ENCODE measurements at places on chromosomes 3 and 15.

GRCh38 chr15:90003736-90004135 is 2.6 kb downstream of the ZNF710 start:
- DNase-seq, result no peak

DNA sequence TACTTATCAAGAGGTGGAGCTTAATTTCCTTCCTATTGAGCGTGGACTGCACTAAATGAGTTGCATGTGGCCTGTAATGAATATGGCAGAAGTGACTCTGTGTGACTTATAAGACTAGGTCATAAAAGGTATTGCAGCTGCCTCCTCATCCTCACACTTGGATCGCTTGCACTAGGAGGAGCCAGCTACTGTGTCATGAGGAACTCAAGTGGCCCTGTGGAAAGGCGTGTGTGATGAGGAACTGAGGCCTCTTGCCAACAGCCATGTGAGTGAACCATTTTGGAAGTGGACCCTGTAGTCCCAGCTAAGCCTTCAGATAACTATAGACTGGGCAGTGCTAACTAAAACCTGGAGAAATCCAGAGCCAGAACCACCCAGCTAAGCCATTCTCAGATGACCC is 7.1 kb upstream of the SLC30A4 start:
- no peak for DNase-seq

DNA sequence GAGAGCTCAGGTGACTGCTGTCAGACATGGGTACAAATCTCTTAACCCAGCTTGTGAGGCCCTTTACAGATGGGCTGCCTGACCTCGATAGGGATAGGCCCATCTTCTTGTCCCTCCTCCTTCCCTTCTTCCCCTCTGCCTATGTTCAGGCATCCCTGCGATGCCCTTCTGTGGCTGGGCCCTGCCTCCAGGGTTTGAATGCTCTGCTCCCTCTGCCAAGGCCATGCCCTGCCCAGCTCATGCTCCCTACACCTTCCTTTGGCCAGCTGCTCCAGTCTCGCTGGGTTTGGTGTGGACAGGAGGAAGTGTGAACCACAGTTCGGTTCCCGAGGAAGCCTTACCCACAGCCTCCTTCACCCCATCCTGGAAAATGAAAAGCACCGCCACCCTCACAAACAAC is 4.3 kb downstream of the FYCO1 start:
- DNase-seq, result no peak

- DNase-seq, result peak; percentile 94
Measured at GRCh38 chr15:95132774-95133173, 901.4 kb downstream of the MCTP2 start.

- no peak for DNase-seq
Measured at GRCh38 chr3:49484471-49484870, 14.4 kb downstream of the DAG1 start.

GRCh38 chr3:82088749-82089148 is 327.3 kb upstream of the GBE1 start:
- no peak for DNase-seq

- no peak for DNase-seq
Measured at GRCh38 chr3:53155760-53156159, 5.2 kb upstream of the PRKCD start.

DNA sequence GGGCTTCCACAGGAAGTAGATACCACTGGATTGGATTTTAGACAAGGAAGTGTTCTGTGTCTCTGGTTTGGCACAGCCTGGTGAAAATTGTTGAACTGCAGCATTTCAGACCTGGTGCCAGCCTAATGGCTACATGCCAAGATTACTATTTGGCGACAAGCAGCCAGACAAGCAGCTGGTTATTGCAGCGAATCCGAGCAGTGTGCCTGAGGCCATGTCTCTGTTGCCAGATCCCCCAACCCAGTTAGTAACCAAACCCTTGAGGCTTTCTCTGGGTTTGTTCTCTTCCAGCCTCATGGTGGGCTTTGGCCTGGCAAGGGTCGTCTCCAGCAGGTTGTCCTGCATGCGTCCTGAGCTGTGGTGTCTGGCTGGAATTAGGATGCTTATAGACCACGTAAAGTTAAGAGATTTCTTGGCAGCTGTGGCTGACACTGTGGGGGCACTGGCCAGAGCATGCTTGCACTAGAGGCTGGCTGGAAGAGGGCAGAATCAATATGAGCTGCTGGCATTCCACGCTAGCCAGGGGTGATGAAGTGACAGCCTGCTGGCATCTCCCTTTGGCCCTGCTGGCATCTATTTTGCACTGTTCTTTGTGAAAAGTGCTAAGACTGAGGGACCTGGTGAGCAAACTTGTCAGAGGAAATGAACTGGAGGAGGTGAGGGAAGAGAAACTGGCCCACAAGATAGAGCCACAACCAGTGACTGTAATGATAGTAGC is 172.6 kb downstream of the RBMS3 start:
- no peak for DNase-seq

- DNase-seq, result no peak
Measured at GRCh38 chr15:92611995-92612745, 43.4 kb downstream of the FAM174B start.

- DNase-seq, result no peak
Measured at GRCh38 chr3:72582211-72582878, 265.9 kb downstream of the SHQ1 start.

DNA sequence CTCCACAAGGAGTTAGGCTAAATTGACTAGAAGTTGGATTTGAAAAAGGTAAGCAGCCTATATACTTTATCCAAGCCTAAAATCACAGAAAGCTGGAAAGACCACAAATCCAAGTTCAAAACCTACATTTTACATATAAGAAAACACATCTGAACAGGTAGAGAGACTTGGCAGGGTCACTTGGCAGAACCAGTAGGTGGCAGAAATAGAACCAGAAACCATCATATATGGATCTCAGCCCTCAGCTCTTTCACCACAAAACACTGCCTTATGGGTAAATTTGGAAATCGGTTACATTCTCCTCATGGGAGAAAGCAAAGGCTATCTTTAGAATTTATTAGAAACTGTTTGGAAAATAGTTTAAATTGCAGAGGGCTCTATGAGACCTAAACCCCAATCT is 44.2 kb downstream of the MKRN2 start:
- DNase-seq, result no peak

- DNase-seq, result no peak
Measured at GRCh38 chr3:86774082-86774691, 216.8 kb downstream of the VGLL3 start.

DNA sequence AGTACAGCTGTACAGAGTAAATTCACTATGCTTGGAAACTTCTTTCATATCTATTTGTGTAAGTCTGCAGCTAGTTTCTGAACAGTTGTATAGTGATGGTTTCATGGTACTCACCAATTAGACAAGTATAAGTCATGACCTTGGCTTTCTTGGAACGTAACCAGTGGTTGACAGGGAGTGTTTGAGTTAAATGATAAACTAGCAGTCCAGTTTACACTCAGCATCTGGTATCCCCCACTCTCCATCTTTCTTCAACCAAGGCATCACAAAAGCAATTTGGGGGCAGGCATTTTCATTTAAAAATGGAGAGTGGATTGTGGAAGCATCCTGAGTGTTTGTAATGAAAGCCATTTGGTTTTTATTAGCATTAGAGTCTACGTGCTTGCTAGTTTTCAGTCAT is 26.0 kb downstream of the MME start:
- DNase-seq, result no peak

DNA sequence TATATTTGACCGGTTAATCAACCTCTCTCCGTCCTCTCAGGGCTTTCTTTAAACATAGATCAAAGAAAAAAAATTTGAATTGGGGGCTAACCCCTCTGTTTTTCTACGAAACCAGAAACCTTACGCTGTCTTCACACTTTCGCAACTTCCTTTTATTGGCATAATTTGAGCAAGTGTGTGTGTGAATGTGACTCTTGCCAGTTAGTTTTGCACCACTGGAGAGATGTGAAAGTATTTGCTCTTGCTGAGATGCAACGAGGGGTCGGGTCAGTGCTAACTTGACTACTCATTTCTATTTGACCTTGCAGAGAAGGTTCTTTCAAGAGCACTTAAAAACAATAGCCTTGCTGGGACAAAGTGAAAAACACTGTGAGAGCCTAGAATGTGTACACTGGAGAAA is 81.2 kb downstream of the FAM43A start:
- DNase-seq, result no peak

DNA sequence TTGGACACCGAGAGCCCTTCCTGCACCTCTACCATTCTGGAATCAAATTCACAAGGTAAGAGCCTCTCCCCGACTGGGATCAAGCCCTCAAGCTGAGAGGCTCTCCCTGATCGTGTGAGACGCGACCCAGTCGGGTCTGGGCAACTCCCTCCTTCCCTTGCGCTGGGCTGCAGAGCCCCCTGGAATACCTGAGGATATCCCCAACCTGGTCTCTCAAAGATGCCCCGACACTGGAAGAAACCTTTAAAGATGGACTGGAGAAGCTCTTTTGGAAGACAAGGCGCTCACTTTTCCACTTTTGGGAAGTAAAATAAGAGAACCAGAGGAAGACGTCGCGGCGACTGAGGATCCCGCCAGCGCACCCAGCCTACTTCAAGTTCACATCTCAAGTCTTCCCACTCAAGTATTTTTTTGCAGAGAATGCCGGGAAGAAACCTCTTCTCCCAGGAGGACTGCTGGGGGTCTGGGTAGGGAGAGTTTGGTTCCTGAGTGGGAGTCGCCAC is 33.8 kb downstream of the ZIC4 start:
- no peak for DNase-seq

GRCh38 chr3:127446756-127447155 is 143.8 kb downstream of the TPRA1 start:
- DNase-seq, result no peak

DNA sequence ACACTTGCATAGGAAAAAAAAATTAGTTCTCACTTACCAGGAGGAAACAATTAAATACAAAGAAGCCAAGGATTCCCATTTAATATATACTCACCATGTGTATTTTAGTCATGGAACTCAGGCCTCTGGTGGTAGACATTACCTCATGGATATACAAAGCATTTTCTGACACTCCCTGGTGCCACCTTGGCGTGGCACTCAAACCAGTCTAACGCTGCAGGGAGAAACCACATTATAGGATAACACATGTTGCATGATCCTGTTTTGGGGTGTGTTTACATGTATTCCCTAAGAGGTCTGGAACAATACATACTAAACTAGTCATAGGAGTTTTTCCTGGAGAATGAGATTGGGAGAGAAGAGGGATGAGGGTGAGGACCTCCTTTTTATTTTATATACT is 5.9 kb upstream of the RTF1 start:
- DNase-seq, result no peak

GRCh38 chr3:126960604-126960995 is 22.3 kb upstream of the PLXNA1 start:
- DNase-seq, result no peak

Data from kidney glomerular epithelial cell (primary cell).